Activated naive CD8-positive, alpha-beta T cell treated with anti-CD3 and anti-CD28 coated beads, Interleukin-2, amount 50 U/mL, for 16 hours (primary cell): ENCODE measurements at places on chromosomes 3 and 15.

DNA sequence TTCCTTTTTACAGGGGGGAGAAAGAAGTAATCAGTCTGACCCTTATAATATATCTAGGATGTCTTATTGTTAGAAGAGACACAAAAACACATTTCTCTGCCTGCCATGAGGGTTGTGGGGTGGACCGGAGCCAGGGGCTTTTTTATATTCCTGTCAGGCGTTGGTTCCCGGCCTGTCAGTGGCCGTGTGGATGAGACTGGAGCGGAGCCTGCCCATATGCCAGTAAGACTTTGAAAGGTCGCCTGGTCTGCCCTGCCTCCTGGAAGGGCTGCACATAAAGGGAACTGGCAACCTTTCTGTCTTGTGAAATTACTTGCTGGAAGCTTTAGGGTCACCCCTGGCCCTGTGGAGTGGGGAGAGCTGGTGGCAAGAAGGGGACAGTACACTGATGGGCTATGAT is 34.7 kb downstream of the MAP3K13 start:
- no peak for DNase-seq

GRCh38 chr3:129953621-129954020 is 20.9 kb upstream of the TRH start:
- DNase-seq: no peak

GRCh38 chr15:74402873-74403587 is 30.7 kb downstream of the SEMA7A start:
- peak; percentile 66 for DNase-seq

- DNase-seq: no peak
Measured at GRCh38 chr15:65917407-65917756, 48.1 kb downstream of the RAB11A start.

DNA sequence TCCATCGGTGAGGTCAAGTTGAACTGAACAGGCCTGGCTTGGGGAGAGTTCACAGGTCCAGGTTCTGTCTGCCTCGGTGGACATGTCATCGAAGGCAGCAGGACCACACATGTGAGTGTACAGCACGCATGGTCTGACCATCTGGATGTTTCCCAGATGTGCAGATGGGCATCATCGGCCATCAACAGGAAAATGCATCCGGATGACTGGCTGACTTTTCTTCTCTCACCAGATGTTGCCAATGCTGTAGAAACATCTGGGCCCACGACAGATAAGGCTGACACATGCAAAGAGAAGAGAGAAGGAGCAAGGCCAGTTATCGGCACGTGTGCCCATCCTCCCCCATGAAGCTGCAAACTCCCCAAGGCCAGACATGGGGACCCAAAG is 45.1 kb downstream of the NOX5 start:
- DNase-seq: no peak

DNA sequence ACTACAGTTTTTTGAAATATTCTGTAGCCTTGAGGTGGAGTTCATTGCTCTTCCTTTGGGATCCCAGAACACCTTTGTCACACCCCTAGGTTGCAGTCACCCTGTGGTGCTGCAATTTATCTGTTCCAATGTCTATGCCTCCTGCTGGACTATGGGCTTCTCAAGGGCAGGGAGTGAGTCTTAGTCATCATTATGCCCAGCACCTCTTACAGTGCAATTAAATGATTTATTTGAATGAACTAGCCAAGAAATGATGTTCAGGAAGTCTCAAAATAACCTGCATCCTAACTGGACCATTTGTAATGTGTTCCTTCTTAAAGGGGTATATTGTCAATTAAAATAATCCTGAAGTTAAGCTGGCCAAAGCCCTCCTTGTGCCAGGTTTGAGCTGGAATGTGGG is 28.5 kb downstream of the SHC4 start:
- no peak for DNase-seq

DNA sequence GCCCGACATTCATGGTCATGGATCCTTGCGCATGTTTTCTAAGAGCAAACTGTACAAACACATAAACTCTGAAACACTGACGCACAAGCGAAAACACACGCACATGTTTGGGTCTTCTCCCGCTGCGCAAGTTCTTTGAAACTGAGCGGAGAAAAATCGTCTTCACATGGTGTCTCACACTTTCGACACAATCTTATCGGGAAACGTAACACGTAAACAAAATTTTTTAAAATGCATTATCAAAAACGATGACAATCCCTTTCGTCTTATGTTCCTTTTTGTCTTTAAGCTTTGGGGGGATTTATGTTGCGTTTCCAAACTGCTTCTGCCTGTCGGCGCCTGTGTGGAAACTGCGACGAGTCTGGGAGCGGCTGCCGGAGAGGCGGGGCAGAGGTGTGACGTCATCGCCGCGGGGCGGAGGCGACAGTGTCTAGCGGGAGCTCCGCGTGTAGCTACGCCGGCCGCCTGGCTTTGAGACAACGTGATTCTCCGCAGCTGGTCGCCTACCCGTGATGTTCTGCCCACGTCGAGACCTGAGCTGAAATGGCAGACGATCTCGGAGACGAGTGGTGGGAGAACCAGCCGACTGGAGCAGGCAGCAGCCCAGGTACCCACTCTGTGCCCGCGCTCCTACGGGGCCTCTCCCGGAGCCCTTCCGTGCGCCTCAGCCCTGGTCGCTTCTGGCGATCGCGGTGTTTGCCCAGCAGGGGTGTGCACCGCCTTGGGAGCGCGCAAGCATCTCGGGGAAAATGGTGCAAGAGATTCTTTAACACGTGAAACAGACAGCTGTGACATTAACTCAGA is at the start of gene CMSS1:
CMSS1 (plus strand) TSS at position 426 of the 804 bp plus-strand sequence.
- DNase-seq: peak; percentile 91

DNA sequence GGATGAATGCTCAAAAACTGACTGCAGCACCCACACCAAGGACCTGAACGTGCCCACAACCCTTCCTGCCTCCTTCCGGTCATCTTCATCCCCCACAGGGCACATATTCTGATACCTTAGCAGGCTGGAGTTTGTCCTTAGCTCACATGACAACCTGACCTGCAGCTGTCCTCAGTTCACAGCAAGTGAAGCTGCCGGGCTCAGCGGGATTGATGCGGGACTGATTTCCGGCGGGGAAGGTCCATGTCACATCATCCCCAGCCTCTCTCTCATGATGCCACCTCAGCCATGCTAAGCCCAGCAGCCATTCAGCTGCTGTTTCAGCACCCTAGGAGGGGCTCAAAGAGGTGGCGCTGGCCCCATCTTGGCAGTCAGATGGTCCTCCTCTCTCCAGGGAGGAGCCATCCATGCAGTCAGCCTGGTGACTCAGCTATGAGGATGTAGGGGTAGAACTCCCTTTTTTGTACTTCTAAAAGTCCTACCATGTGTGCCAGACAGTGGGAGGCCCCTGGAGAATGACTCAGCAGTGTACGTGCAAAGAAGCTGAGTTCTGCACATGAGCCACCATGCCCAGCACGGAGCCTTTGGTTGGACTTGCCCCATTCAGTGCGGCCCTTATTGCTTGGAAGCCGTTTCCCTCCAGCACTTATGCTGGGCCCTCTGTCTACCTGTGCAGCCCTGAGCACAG is 9.5 kb downstream of the CA12 start:
- no peak for DNase-seq

DNA sequence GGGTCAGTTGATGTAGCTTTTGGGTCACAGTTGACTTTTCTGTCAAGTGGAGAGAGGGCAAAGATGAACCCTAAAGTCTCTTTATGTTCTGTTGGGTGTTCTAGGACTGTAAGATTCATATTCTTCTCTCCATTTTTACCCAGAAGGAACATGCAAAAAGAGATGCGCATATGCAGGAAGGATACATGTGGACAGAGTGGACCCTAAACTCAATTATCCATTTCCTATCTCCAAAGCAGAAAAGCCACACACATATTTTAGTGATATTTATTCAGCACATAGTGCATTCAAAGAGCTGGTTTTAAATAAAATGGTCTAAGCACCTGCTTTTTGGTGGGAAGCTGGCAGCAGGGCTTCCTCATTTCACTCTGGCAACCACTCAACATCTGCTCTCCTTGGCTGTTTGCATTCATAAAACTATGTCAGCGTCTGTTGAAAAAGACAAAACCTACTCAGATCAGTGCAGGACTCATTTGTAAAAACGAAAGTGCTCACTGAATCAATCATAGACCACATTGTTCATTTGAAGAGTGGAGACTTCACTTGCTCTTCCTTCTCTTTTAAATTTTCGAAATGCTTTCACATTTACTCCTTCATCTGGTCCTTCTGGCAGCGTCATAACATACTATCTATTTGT is 96.6 kb downstream of the SEMA6D start:
- no peak for DNase-seq

- no peak for DNase-seq
Measured at GRCh38 chr3:175163686-175164085, 304.6 kb downstream of the NAALADL2 start.

GRCh38 chr15:26126070-26126469 is 262.9 kb upstream of the ATP10A start:
- no peak for DNase-seq

- DNase-seq: no peak
Measured at GRCh38 chr15:88716543-88717381, 77.9 kb downstream of the ISG20 start.

DNA sequence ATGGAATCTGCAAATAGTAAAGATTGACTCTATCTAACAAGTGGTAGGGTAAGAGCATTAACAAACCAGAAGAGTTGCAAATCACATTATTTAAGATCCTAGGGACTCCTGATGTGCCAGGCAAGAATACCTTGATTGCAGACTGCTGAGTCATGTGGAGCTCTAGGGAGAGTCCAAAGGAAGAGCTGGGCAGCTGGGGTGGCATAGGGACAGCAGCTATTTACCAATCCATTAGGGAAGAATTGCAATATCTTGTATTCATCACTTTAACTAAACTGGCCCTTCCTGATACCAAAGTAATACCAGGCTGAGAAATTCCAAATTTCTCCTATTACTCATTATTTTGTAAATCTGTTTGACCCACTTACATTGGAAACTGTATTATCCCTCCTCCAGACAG is 52.2 kb upstream of the ACP3 start:
- no peak for DNase-seq

DNA sequence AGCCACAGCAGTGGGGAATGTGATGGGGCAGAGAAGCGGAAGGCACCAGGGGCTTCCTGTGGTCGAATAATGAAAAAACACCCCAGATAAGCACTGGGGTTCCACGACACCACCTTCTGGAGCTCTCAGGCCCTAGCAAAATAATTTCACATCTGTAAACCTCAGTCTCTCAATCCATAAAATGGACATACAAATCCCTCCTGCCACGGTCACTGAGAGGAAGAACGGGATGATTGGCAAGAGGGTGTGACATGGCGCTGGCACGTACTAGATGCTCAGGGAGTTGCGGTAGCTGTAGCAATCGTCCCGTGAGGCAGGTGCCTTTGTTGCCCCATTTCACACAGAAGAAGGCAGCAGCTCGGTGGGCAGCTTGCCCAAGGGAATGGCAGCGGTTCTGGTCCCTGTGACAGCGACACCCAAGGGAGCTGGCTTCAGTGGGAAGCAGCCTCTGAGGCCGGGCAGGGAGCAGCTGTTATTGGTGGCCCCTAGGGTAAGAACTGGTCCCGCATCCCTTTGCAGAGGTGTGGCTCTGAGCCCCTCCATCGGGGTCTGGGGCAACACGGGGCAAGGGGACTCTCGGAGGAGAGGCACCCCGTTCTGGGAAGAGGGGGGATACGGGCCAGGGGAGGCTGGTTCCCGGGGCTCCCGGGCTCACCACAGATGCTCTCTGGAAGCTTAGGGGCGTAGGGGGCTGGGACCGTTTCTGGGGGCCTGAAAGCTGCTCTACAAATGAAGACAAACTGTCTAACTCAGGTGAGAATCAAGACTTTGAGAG is 114.0 kb upstream of the ALDH1A3 start:
- no peak for DNase-seq

- no peak for DNase-seq
Measured at GRCh38 chr3:99651531-99651930, 13.1 kb downstream of the COL8A1 start.

- no peak for DNase-seq
Measured at GRCh38 chr3:17983106-17983505, 240.7 kb upstream of the TBC1D5 start.

DNA sequence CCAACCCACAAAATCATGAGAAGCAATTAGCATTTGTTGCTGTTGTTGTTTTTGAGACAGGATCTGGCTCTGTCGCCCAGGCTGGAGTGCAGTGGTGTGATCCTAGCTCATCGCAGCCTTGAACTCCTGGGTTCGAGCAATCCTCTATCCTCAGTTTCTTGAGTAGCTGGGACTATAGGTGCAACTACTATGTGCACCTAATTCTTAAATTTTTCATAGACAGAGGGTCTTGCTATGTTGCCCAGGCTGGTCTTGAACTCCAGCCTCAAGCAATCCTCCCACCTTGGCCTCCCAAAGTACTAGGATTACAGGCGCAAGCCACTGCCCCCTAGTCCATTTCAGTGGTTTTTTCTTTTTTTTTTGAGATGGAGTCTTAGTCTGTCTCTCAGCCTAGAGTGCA is 18.3 kb downstream of the PARP16 start:
- DNase-seq: no peak

- no peak for DNase-seq
Measured at GRCh38 chr3:27521872-27522265, 37.7 kb upstream of the SLC4A7 start.

GRCh38 chr15:80152896-80153876 is at the start of gene FAH:
Gene FAH, plus strand, starts transcription at chr15:80152999. Its CDS starts 56 bp downstream, at chr15:80153055.
- DNase-seq: no peak

GRCh38 chr3:179336345-179336929 is 11.1 kb upstream of the MFN1 start:
- no peak for DNase-seq

DNA sequence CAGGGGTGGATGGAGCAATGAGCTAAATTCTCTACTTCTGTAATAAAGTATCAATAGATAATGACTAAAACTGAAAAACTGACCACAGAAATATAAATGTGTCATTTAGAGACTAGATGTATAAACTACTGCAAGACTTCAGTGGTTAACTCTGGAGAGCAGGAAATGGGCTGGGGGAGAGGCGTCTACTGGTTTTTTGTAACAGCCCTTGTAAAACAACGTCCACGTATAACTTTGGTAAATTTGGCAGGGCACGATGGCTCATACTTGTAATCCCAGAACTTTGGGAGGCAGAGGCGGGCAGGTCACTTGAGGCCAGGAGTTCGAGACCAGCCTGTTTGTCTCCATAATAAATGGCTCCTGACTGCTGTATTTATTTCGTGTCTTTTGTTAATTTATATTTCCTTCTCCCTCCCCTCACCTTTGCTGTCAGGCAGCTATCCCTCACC is 12.5 kb downstream of the RAB27A start:
- no peak for DNase-seq

- no peak for DNase-seq
Measured at GRCh38 chr3:197750858-197751737, 1.4 kb downstream of the FYTTD1 start.
